Activated CD4-positive, alpha-beta T cell treated with anti-CD3 and anti-CD28 coated beads, Interleukin-2, amount 50 U/mL, for 16 hours (primary cell): ENCODE measurements at places on chromosomes 11 and 22.

DNA sequence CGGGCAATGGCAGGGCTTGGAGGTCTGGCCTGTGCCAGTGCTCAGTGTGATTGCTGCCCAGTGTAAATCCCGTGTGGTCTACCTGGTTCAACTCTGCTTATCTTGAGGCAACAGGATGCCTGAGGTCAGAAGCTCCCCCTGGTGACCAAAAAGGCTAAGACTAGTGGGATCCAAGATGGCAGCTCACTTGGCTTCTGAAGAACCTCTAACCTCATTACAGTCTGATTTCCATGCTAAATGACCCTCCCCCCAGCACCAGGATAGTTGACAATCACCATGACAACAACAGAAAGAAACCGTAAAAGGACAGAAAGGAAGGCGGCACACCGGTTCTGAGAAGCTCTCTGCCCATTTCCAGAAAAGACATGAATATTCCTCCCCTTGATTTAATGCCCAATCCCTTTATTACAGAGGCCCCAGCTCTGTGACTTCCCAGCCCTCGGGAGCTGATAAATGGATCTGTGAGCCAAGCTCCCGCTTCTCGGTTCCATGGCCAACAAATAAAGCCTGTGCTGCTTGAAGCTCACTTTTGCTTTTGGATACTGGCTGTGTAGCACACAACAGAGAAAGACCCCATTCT lies 398.4 kb downstream of the CTTN start:
- no peak for DNase-seq

DNA sequence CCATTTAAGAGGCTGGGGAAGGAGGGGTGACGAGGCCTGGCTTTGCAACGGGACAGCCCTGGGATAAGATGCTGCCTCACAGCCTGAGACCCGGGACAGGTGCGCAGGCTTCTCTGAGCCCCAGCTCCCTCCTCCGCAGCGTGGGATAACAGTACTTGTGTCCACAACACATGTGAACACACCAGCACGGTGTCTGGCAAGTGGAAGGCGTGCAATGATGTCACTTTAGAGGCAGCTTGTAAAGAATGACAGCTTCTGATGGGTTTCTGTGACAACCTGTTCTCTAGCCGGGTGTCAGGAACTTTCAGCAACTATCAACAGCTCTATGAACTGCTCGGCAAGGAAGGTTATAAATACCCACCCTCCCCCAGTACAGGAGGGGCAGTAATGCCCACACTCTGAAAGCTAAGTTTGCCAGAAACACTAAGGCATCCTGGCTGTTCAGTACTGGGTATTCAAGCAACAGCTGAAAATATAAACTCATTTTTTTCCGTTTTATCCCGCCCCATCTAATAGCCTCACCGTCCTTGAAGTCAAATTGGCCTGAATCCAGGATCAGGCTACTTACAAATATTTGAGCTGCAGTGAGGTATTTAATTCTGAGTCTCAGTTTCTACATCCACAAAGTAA lies 59.7 kb downstream of the MYH9 start:
- no peak for DNase-seq

DNA sequence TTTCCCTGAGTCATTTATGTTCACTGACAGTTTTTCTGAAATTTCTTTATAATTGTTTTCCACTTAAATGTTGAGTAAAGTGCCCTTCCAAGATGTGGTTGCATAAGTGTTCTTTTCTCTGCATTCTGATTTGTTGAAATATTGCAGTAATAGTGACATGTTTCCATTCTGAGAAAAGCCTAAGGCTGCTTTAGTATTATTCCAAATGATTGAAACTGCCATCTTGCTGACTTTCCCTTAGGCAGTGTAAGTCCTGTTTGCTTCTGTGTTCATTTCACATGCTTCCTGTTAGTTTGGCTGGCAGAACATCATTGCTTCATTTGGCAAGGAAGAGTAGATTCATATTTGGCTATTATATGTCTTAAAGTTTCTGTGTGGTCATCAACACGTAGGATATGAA lies 146.5 kb downstream of the ELP4 start:
- DNase-seq: no peak

- no peak for DNase-seq
Observed at GRCh38 chr11:36928621-36929020, 330.6 kb upstream of the RAG2 start.

DNA sequence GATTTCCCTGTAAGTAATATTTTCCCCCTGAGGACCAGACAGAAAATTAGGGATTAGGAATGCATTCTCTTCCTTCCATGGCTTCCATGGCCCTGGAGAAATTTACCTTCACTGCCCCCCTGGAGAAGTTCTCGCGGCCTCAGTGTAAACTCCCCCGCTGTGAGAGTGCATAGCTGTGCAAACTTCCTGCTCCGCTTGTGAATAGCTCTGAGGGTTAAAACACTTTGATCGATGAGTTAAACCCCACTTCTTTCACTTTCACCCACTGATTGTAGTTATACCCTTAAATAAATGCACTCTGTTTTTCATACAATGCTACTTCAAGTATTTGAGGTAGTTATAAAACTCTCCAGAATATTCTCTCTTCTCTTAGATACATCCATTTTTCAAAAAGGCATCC lies 190.8 kb downstream of the DSCAML1 start:
- DNase-seq: peak; percentile 38

- peak; percentile 8 for DNase-seq
Observed at GRCh38 chr11:107928767-107929507, 689 bp downstream of the RAB39A start.

- DNase-seq: no peak
Observed at GRCh38 chr22:27799015-27799826, 2.3 kb downstream of the MN1 start.

DNA sequence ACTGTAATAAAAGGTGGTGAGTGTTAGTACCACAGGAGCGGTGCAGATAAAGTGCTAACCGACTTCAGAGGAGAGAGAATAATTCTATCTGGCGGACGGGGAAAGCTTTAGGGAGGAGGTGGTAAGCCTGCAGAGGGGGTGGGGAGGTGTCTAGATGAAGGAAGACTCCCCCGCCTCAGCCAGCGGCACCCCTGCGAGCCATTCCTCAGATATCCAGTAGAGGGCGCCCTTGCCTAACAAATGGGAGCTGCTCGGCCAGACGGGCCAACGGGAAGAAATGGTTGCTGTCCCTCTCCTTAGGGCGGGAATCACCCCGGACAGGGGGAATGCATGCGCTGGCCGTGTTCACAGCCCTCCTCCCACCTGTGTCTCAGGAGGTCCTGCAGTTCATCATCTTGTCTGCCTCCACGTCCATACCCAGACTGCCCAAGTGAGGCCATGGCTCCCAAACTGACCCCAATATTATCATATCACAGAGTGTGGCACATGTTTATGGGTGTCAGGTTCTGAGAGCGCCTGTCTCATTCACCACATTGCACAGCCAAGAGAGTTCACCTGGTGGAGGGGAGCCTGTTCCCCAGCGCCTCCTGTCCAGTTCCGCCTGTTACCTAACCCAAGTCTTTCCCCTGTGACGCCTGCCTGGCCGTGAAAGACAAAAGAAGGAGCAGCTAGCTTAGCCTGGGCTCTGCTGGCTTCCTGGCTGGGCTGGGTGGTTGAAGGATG lies 85.5 kb downstream of the ST3GAL4 start:
- peak; percentile 73 for DNase-seq

GRCh38 chr11:6298605-6299004 lies 21.7 kb downstream of the CAVIN3 start:
- DNase-seq: peak; percentile 22

DNA sequence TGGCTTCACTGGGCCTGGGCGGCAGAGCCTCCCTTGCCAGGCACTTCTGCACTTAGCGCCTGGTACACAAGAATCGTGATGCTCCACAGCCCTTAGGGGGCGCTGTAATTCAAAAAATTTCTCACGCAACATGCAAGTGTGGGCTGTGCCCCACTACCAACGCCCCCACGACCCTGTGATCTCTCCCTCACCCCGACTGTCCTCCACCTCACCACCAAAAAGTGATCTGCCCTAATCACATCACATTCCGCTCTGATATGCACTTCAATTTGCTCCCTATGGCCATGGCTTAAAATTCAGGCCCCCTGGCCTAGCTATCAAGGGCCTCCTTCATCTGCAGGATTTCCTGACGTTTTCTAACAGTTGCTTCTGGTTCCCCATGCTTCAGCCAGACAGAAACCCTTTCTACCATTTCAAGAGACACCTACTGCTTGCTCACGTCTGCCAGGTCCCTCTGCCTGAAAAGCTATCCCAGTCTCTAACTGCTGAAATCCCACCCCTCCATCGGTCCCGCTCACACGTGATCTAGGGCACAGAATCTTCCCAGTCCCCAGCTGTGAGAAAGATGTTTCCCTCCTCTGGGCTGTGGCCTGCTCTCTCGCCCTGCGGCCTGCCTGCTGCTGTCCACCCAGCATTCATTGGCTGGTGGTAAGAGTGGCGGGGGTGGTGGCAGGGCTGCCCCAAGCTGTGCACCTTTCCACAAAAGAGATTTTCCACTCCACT lies 27.9 kb upstream of the LRRC32 start:
- peak; percentile 18 for DNase-seq

GRCh38 chr11:64241241-64241490 lies 271 bp downstream of the FKBP2 start:
- DNase-seq: peak; percentile 100

- DNase-seq: peak; percentile 49
Observed at GRCh38 chr22:42621505-42622002, 6.9 kb upstream of the POLDIP3 start.

- no peak for DNase-seq
Observed at GRCh38 chr22:41047801-41048211, 44.6 kb upstream of the EP300 start.

DNA sequence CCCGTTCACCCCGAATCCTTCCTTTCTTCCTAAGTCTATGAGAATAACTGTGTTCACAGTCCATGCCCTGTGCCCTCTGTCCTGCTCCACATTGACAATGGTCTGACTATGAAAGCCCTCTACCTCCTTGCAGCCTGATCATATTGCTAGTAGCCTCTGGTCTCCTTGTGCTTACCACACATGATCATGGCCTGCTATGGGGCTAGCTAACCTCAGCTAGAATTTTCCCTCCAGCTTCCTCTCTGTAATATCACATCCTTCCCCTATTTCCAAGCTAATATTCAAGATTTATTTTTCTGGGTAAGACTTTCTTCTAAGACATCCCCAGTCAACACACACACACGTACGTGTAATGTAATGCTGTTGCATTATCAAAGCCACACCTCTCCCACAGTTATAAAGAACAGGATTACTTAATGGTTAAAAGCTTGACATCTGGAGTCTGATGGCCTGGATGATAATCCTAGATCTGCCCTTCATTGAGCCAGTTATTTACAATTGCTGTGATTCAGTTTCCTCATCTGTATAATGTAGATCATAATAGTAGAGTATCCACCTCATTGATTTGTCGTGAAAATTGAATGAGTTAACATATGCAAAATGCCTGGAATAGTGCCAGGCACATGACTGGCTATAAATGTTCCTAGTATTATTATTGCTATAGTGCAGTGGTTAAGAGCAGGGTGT lies 214.4 kb upstream of the BLID start:
- DNase-seq: no peak

- no peak for DNase-seq
Observed at GRCh38 chr22:46754826-46755225, 7.6 kb upstream of the TBC1D22A start.

- DNase-seq: no peak
Observed at GRCh38 chr22:27876684-27877083, 42.4 kb downstream of the PITPNB start.

GRCh38 chr11:123325533-123325932 lies 104.5 kb upstream of the GRAMD1B start:
- no peak for DNase-seq
